Neural crest cell (in vitro differentiated cells): ENCODE measurements at places on chromosomes 6 and 20. TPM values are rescaled to one million over a fixed set of nuclear protein-coding genes. Genes with fewer than 3 reads are reported as not detected.

DNA sequence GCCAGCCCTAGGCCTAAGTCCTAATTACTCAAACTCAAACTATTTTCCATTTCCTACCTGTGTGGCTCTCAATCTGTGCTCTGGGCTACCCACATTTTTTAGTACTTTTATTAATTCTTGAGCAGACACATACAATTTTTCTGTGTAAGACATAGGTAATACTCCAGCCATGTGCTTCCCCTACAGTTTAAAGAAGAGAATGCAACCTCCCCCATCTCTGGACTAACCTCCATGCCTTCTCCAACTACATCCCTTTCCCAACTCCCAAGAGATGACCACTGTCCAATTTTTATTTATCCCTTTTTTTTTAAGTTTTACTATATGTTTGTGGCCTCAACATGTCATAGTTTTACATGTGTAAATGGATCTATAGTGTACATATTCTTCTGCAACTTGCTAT lies 5.8 kb downstream of the HMGN4 start:
- H3K36me3 ChIP-seq, result peaks cover 3% of the 10 kb centered on the region
- no peaks in the 10 kb centered on the region for H3K27me3 ChIP-seq
- H3K27ac ChIP-seq, result no peak overlapping the region
- H3K4me1 ChIP-seq, result peaks cover 19% of the 10 kb centered on the region
- DNase-seq, result no peak

The ABHD16B gene
- total RNA-seq, result not detected in 2 replicates

- H3K27me3 ChIP-seq, result no peaks in the 10 kb centered on the region
- no peaks in the 10 kb centered on the region for H3K36me3 ChIP-seq
- H3K4me1 ChIP-seq, result peaks cover 4% of the 10 kb centered on the region
- DNase-seq, result no peak
- H3K27ac ChIP-seq, result no peak overlapping the region
- no peak overlapping the region for H3K4me3 ChIP-seq
These were observed 29.9 kb downstream of the HS3ST5 start for GRCh38 chr6:114312931-114313330.

DNA sequence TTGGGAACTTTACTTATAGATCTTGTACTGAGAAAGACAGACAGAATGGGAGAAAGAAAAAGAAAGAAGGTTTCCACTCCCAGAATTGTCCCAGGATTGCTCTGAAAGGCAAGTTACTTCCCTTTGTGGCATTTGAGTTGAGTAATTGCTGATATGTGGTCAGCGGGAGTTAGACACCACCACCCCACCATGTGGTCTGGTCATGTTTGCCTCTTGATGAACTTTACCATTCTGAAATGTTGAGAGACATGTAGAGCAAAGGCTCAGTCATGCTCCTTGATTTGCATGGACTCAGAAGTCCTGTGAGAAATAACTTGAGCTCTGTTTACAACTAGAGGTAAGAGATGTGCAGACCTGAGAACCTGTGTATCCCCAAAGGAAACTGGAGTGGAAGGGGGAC lies 17.1 kb downstream of the TCF21 start:
- peaks cover 42% of the 10 kb centered on the region for H3K27me3 ChIP-seq
- H3K27ac ChIP-seq, result no peak overlapping the region
- no peaks in the 10 kb centered on the region for H3K36me3 ChIP-seq
- H3K4me1 ChIP-seq, result no peaks in the 10 kb centered on the region
